Islet precursor cell (in vitro differentiated cells): ENCODE measurements at places on chromosomes 2 and 18.

DNA sequence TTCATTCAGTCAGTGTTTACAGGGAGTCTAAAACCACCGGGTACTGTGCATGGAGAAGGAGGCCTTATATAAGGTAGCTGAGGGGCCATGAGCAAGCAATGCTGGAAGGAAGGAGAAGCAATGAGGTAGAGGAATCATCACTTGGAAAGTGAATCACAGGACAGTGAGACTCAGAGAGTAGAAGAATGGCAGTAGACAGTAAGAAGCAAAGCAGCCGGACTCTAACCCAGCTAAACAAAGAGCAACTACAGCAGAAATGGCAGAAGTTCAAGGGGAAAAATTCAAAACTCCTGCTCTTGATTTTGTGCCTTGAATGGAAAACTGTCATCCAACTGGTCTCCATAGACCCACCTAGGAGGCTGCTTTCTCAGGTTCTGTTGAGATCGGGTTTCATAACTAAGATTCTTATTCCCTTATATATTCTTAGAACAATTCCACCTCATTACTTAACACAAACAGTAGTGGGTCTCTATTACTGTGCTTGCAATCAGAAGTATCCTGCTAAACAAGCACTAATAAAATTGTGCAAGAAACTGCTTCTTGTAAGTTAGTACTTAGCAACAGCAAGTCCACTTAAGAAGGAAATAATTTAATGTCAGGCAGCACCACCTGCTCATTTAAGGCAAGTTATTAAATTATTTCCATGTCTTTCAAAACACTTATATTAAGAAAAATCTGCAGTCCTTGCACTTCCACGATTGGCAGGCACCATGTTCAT, 68.0 kb downstream of the RBMS1 start:
- no peak for DNase-seq

DNA sequence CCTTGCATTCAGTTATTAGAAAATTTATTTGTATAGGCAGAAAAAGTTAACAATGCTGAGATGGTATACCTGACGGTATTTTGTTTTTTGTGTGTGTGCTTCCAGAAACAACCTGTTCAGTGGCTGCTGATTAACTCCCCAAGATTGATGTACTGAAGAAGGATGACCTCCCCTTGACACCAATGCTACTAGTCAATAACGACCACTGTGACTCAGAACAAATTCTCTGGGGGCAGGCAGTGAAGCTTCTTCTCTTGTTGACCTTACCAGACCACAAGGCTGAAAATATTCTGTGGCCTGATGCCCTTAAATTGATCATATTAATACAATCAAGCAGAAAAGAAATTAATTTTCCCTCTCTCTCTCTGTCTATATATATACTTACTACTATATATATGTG, 1182.9 kb upstream of the CRIM1 start:
- no peak for DNase-seq

DNA sequence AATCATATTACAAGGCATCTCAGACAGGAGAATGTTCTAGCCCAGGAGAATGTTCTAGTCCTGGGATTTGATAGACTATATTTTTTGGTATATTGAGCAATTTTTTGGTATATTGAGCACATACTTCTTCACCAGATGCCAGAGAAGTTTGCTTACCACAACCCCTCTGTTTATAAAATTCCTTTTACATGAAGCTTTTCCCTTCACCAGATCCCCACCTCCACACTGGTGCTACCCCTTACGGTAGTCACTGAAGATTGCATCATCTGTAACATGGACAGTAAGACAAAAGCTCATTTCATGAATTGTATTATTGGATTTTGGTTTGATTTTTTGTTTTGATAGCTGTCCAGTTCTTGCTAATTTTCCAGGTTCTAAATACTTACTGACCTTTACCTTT, 7.2 kb upstream of the HNMT start:
- DNase-seq = no peak

GRCh38 chr2:6846540-6846939, 19.2 kb downstream of the CMPK2 start:
- no peak for DNase-seq

- no peak for DNase-seq
Observed at GRCh38 chr2:191351298-191351697, 106.1 kb downstream of the MYO1B start.

DNA sequence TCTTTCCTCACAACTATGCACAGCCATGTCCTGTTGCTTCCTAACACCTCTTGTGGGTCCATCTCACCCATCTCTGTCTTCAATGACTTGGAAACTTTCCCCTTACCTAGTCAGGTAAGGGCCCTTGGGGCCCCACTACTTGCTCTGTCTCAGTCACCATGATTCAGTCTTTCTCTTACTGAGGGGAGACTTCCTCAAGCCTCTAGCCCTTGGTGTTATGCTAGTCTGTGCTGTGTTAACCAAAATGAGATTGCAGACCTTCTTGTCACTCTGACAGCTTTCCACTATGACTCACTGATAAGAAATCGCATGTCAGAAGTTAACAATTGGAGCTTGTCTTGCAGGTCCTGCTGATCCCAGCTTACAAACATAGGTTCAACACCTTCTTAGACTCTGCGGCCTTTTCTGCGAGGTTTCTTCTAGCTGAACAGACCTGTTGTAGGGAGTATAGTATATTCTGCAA, 65.3 kb downstream of the WDR75 start:
- peak; percentile 87 for DNase-seq

- DNase-seq = no peak
Observed at GRCh38 chr2:139924070-139924469, 1143.9 kb upstream of the NXPH2 start.

DNA sequence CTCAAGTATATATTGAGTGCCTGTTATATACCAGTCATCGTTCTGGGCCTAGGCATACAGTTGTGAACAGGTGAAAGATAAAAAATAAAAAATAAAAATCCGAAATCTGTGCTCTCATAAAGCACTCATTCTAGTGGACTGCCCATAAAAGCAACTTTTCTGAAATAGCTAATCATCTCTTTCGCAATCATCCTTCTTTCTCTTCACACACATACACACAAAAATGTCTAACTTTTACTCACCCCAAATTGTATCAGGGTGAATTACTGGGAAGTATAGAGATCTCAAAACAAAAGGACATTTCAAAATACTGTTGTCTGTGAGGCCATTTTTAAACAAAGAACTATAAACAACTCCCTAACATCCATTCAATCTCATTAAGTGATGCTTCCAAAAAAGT, 29.6 kb upstream of the ORC2 start:
- no peak for DNase-seq

DNA sequence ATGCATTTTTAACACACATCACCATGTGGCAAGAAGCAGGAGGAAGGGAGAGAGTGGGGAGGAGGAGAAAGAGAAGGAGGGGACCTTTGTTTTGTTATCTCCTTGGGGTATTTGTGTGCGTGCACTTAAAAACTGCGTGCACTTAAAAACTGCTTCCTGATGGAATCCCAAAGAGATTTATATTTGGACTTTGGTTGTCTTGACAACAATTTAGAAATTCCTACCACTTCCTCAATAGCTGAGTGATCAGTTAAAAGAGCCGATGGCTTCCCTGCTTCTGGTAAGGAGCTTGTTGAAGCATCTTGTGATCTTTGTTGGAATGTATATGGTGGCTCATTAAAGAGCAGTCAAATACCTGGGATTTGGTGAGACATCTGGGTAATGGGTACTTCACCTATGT, 4.5 kb downstream of the RAB31 start:
- DNase-seq = peak; percentile 31

DNA sequence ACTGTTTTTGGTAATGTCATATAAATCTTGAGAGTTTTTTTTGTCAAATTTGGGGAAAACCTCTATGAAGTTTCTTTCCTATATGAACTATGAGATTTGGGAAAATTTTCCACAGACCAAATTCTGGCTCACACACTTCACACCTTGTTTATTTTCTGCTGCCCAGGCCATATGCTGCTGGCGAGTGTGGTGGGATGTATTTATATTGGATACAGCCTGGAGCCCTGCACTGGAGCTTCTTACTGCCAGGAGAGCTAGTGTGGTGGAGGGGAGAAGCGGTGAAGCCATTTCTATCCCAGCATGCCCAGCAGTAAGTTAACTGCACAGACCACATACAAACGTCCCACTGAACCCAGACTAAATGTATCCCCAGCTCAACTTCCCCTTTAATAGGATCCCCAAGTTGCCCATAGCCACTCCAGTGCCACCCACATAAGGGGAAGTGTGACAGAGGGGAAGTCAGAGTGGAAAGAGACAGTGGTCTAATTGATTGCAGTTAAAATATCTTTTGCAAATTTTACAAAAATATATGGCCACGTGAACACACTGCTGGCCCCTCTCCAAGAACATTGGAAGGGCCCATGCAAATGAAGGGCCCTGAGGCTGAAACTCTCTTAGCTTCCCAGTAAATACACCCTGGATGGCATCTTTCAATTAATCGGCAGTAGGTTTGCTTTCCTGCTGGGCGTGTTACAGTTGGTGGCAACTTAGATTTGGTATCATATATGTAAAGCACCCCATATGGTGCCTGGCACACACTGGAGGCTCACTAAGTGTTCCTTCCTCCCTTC, 146.6 kb upstream of the ITGA6 start:
- no peak for DNase-seq

DNA sequence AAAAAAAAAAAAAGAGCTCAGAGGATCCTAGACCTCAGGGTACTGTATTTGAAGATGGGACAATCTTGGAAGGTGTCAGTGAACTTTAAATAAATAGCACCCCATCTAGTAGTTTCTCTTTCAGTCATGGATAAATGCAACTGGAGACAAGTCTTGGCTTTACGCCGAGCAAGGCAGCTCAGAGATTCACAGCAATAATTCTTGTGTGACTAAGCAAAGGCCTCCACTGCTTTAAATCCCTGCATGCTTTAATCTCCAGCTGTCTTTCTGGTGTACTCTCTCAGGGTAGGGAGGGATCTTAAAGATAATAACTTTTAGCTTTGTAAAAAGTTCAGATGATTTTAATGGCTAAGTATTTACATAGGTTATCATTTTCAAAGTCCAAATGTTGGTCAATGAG, 36.3 kb downstream of the NRXN1 start:
- no peak for DNase-seq

DNA sequence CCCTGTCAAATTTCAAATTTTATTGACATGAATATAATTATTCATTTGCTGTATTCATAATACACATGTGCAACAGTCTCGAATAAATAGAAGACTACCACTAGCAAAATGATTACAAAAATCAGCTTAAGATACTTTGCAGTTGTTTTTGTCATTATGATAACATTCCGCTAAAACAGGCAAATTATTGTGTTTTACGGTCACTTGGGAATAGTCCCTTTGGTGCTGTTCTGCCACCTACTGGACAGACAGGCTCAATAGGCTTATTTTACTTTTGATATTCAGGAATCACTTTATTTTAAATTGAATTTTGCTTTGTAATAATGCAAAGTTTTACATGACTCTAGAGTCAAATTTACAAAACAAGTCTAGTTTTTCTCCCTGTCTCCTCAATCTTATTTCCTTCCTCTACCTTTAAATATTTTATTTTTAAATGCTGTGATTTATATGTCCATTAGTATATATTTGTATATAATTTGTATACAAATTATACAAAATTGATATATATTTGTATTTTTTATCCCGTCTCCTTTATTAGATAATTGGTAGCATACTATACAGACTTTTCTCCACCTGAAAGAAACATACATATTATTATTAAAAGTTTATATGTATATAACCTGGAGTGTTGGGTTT, 456.3 kb downstream of the DLGAP1 start:
- DNase-seq = no peak

- no peak for DNase-seq
Observed at GRCh38 chr2:217849154-217849975, 153.4 kb downstream of the TNS1 start.

DNA sequence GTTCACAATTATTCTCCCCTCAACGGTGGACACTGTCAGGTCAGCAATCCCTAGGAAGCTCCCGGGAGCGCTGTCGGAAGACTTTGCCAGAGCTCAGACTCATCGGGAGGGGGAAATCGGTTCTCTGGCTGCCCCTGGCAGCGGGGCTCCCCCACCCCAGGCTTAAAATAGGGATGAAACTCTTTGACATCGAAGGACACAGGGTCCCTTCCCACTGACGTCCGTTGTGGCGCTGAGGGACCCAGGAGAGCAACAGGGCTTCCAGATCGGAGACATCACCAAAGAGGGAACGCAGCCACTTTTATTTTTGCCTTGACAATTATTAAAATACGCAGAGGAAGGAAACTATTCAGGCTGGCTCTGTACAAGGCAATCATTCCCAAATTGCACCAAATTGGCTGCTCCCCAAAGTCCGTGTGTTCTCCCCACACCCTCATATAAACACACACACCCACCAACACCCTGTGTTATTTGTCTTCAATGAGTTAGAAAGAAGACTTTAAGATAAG, 249.0 kb downstream of the CDH20 start:
- no peak for DNase-seq

DNA sequence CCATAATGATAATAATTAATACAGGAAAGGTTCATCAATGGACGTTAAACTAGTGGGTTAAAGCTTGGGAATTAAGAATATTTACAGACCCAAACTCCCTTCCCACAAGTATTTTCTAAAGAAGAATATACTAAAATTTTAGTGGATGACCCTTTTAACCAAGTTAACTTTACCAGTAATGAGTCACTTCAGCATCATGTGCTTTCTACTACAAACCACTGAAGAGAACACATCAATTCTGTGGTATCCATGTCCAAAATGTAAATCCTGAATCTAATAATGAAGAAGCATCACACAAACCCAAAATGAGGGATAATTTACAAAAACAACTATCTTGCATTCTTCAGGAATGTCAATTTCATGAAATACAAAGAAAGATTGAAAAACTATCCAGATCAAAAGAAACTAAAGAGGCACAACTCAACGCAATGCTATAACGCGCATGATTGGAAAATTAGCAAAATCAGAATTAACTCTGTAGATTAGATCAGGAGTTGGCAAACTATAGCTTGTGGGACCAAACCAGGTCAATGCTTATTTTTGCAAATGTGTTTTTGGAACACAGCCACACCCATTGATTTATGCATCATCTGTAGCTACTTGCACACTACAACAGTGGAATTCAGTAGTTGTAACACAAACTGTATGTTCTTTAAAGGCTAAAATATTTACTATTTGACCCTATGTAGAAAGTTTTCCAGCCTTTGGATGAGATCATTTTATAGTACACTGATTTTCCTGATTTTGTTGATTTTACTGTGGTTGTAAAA, 27.5 kb downstream of the COPS8 start:
- DNase-seq = no peak

GRCh38 chr2:20099780-20100179, 48.4 kb upstream of the LAPTM4A start:
- DNase-seq = peak; percentile 86

- DNase-seq = peak; percentile 21
Observed at GRCh38 chr2:158731386-158731785, 63.7 kb upstream of the DAPL1 start.

- DNase-seq = peak; percentile 69
Observed at GRCh38 chr2:217672472-217672871, 330.3 kb downstream of the TNS1 start.

DNA sequence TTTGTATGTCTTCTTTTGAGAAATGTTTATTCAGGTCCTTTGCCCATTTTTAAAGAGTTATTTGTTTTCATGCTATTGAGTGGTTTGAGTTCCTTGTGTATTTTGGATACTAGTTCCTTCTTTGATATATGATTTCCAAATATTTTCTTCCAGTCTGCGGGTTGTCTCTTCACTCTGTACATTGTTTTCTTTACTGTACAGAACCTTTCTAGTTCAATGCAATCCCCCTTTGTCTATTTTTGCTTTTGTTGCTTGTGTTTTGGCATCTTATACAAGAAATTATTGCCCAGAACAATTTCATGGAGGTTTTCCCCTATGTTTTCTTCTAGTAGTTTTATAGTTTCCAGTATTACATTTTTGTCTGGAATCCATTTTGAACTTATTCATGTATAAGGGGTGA, 62.5 kb upstream of the ACVR1C start:
- DNase-seq = no peak
